Right ventricle myocardium superior (tissue), 1 donor: ENCODE measurements at places on chromosomes 16 and 17. TPM values are rescaled to one million over a fixed set of nuclear protein-coding genes. Genes with fewer than 3 reads are reported as not detected.

NMRAL1 gene
- 24.9 TPM for total RNA-seq

TM4SF5 gene
- total RNA-seq: not detected

- DNase-seq: peak; percentile 6
Observed at GRCh38 chr17:3569534-3570137, 12.0 kb upstream of the TRPV3 start.

- peak; percentile 41 for DNase-seq
Observed at GRCh38 chr17:77371888-77372443, 231.2 kb downstream of the SEC14L1 start.

DNA sequence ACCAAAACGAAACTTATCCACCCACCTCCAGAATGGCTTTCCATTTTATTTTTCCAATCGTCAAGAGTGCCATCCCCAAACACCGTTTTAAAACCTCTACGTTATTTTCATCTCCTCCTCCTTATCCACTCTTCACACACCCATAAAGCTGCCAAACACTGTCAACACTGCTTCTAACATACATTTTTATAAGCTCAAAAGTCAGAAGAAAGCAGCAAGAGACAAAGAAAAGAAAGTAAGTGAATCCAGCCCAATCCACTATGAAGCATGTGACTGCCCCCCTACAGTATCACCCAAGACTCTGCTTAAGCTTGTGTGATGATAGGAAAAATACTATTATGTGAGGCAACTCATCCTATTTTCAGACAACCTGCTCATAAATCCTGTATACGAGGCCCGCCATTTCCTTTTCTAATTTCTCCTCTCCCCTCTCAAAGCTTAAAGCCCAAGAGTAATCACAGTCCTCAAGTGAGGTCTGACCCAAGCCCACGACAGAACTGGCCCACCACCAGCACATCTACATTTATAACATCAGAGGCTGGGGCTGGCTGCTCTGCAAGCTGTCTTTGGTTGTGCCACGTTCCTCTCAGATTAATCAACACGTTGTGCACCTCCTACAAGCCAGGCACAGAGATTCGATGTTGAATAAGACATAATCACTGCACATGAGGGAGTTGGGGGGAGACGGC lies 16.3 kb downstream of the USP31 start:
- DNase-seq: peak; percentile 71

- DNase-seq: no peak
Observed at GRCh38 chr17:72502371-72503341, 381.8 kb downstream of the SOX9 start.

DNA sequence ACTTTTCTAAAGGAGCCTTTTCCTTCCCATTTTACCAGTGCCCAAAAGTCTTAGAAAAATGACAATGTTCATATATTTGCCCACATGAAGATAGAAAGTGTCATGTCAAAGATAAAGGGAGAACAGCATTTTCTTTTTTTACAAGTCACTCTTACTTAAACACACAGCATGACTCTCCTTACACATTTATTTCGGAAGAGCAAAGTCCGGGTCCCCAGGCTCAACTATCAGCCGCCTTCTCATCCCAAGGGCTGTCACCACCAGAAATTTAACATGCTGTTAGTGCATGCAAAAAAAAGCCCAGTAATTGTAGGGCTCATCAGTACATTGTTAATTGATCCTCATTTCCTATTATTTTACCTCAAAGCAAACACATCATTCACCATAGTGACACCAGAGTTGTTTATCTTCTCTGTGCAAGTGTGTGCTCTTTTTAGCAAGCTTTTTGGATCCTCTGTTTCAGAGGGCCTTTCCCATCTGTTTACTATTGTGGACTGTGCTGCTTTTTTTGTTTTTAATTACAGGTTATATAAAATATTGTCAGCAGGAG lies 560.3 kb downstream of the WWOX start:
- DNase-seq: no peak

GRCh38 chr17:78613416-78613815 lies 36.2 kb upstream of the DNAH17 start:
- no peak for DNase-seq

DNA sequence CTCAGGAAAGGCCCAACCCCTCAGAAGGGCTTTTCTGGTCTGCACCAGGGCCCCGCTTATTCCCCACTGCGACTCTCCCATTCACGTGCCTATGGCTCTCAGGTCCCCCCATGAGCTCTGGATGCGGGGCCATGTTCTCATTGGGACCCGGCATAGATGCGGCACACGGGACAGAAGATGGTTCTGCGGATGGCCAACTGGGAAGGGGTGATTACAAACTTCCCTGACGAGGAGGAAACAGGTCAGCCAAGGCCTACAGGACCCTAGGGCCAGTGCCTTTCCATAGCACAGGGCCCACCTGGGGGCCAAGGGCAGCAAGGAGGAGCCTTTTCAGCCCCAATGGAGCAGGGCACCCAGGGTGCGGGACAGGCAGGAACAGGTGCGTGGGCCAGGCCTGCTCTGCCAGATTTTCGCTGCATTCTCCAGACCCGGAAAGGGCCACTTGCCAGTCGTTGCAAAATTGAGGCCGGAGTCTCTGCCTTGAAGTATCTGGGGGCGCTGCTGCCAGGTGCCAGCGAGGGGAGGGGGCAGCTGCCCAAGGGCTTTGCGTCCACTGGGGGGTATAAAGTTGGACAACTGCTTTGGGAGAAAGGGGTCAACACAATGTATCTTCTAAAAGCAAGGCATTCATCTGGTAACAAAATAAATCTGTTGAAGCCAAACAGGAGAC lies 20.5 kb downstream of the SLC7A5 start:
- no peak for DNase-seq

ABCC1 gene
- total RNA-seq: 24.4 TPM

- DNase-seq: no peak
Observed at GRCh38 chr16:78478267-78478861, 378.9 kb downstream of the WWOX start.

DNA sequence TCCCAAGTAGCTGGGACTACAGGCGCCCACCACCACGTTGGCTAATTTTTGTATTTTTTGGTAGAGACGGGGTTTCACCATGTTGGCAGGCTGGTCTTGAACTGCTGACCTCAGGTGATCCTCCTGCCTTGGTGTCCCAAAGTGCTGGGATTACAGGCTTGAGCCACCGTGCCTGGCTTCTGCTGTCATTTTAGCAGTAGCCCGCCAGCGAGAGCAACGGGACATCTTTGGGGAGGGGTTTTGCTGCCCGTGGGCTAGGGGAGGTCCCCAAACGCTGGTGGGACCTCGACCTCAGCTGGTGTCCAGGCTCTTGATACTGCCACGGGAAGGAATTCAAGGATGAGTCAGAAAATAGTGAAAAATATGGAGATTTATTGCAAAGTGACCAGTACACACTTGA lies 108.1 kb upstream of the CACNG5 start:
- DNase-seq: no peak

DNA sequence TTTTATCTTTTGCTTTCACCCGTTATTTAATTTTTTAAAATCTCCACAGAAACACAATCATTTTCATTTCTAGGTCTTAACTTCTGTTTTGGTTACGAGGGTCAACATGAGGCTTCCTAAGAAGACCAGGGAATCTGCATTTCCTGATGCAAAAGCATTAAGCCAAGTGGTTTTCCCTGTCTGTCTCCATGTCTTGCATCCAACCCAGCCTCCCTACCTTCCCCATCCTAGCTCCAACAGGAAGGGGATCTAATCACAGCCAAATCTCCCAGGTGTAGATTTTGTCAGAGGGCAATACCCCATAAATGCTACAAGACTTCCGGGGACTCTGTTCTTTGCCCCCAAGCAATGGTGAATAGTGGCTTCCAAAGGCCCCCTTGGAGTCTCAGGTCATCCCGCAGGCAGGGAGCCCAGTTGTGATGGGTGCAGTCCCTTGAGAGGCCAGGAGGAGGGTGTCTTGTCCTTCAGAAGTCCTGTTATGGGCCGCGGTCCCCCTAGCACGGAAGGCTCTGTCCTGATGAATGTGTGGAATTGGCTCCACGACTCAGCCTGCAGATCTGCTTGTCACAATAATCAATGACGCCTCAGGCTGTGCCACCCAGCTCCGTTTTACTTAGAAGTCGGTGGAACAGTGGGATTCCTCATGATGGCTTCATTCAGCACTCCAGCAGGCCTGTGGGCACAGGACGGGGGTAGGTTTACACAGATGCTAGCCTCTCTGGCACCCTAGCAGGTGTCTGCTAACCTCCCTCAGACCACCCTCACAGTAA lies 141.1 kb downstream of the RGS9 start:
- peak; percentile 51 for DNase-seq

DNA sequence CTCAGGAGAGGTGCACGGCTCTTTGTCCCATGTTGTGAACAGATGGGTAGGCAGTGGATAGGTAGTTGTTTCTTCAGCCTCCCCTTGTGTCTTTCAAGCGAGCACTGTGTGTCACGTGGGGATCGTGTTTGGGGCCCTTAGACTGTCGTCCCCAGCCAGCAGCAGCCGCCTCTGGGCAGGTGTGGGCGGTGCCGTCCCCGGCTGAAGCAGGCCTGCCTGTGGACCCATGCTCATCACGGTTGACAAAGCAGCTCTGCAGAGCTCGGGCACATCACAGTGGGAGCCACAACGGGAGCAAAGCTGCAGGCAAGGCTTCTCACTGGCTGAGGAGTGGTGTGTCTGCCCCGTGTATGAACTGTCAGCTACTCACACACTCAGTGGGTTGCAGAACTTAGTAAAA lies 4.7 kb upstream of the RPL13 start:
- no peak for DNase-seq

- DNase-seq: no peak
Observed at GRCh38 chr17:8837563-8838075, 29.9 kb downstream of the PIK3R6 start.

SLC6A2 gene
- not detected for total RNA-seq

KRTAP4-1 gene
- total RNA-seq: not detected

- DNase-seq: no peak
Observed at GRCh38 chr17:30222251-30222650, 13.2 kb downstream of the SLC6A4 start.

GRCh38 chr17:47730681-47731080 lies 2.4 kb upstream of the TBX21 start:
- DNase-seq: no peak

DNA sequence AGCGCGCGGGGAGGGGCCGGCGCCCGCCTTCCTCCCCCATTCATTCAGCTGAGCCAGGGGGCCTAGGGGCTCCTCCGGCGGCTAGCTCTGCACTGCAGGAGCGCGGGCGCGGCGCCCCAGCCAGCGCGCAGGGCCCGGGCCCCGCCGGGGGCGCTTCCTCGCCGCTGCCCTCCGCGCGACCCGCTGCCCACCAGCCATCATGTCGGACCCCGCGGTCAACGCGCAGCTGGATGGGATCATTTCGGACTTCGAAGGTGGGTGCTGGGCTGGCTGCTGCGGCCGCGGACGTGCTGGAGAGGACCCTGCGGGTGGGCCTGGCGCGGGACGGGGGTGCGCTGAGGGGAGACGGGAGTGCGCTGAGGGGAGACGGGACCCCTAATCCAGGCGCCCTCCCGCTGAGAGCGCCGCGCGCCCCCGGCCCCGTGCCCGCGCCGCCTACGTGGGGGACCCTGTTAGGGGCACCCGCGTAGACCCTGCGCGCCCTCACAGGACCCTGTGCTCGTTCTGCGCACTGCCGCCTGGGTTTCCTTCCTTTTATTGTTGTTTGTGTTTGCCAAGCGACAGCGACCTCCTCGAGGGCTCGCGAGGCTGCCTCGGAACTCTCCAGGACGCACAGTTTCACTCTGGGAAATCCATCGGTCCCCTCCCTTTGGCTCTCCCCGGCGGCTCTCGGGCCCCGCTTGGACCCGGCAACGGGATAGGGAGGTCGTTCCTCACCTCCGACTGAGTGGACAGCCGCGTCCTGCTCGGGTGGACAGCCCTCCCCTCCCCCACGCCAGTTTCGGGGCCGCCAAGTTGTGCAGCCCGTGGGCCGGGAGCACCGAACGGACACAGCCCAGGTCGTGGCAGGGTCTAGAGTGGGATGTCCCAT lies 232.8 kb downstream of the SEC14L1 start:
- peak; percentile 69 for DNase-seq

DNA sequence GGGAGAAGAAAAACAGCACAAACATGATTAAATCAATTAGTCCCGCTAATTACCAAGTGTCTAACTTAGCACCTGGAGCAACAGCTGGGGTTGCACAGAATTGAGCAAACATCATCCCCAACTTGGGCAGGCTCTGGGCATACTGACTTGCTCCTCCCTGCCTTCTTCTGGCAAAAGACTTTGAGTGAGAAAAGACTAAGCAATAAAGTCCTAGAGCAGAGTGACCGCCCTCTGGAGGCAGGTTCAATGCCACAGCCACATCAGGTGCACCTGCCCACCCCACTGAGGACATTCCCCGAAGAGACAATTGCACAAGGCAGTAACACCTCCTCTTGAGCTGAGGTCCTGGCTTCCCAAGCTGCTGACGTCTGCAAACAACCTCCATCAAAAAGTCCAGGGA lies 358.3 kb downstream of the SOX9 start:
- DNase-seq: no peak

DPEP1 gene
- total RNA-seq: not detected

GRCh38 chr17:73822371-73822770 lies 178.1 kb upstream of the SDK2 start:
- DNase-seq: no peak

CRISPLD2 gene
- total RNA-seq: 23.5 TPM

DNA sequence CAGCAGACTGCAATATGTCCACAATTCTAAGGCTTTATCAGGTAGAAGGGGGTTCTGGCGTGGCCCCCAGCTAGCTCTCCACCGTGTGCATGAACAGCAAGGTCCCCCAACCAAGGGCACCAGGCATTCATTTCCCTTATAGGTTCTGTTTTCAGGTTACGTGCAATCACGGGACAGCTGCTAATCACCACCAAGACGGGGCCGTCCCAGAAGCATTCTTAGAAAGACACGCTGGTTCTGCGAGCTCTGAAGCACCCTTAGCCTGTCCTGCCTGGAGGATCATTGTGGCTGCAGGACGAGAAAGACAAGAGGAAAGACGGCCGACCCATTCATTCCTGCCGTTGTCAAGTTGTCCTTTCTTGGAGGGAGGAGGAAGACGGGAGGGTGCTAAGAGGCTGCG lies 302.9 kb downstream of the SOX9 start:
- no peak for DNase-seq

C17orf78 gene
- not detected for total RNA-seq

- peak; percentile 79 for DNase-seq
Observed at GRCh38 chr17:76700617-76701470, 9.9 kb downstream of the MXRA7 start.

- DNase-seq: peak; percentile 18
Observed at GRCh38 chr17:2935632-2936031, 127.8 kb downstream of the OR1D5 start.

BICDL2 gene
- not detected for total RNA-seq

DNA sequence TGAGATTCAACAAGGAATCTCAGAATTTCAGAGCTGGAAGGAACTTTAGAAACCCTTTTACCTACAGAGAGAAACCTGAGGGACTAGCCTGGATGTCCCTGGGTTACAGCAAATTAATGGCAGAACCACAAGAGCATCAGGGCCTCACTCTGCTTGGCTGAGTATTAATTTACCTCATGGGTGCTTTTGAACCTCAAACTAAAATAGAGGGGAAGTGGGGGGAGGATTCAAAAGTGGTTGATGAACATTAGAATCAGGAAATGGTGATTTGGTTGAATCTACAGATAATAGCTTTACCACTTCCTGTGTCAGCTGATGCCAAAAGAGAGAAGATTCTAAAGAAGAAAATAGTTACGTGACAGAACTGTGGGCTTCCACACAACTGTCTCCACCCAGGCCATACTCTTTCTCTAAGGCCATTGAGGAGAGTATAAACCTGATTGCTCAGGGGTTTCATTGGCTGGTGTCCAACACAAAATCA lies 11.3 kb upstream of the SKAP1 start:
- DNase-seq: no peak
